ENCODE measurements at places on chromosomes 16 and 17. TPM values are rescaled to one million over a fixed set of nuclear protein-coding genes. Genes with fewer than 3 reads are reported as not detected.

GRCh38 chr17:76696763-76697701 is 13.7 kb downstream of the MXRA7 start:
- H3K27ac ChIP-seq, result peak overlapping the region; percentile 89
- peaks cover 49% of the 10 kb centered on the region for H3K4me1 ChIP-seq
- H3K4me3 ChIP-seq, result no peak overlapping the region

DNA sequence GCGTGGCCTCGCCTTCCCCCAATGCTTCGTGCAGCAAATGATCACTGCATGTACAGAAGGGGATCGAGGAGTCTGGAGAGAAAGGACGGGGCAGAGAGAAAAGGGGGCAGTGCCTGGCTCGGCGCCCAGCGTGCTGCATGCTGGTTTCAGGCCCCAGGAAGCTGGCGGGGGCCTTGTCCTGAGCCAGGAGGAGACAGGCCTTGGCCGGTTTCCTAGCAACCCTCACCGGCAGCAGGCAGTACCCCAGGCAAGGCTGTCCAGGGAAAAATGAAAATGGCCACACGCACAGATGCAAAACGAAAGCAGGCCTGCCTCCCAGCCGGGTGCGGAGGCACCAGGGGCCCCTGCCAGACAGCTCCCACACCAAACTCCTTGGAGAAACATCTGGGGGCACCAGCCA is 126.3 kb downstream of the ZFHX3 start:
- peak; percentile 32 for DNase-seq
- H3K27ac ChIP-seq, result no peak overlapping the region
- H3K4me3 ChIP-seq, result no peak overlapping the region
- 0 out of 2 replicates have a peak, but pooled peaks cover 2% of the 10 kb centered on the region for H3K27me3 ChIP-seq
- H3K4me1 ChIP-seq, result peaks cover 5% of the 10 kb centered on the region

DNA sequence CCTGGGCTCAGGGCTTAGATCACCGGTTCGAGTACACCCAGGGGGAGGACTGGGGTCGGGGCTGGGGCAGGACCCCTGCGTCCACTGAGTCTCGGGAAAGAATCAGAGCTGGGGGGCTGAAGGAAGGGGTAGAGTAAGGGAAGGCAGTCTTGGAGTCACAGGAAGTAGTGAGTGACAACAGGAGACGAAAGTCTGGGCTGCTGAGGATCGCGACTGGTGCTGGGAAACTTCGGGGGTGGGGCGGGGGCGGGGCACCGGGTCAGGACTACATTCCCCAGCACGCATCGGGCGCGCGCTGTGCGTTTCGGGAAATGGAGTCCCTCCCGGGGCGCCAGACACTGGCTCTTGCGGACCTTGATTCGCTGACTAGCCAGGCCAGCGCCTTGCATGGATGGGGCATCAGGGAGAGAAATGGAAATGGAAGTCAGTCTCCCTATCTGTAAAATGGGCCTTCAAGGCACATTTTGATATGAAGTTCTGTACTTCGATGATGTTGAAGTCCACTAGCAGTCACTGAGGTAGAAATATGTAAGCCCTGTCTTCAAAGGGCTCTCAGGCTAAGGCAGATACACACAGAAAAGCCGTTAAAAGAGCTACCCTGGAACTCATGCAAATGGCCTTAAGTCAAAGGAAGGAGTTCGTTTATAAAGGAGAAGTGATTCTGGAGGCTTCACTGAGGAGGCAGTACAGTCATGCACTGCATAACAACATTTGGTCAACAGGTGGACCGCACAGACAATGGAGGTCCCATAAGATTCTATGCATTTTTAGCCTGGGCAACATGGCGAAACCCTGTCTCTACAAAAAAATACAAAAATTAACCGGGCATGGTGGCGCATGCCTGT is 697 bp downstream of the CTF1 start:
- peak overlapping the region; percentile 62 for H3K4me3 ChIP-seq
- DNase-seq, result peak; percentile 87
- peak overlapping the region; percentile 99 for H3K27ac ChIP-seq
- H3K36me3 ChIP-seq, result peaks cover 2% of the 10 kb centered on the region
- peaks cover 25% of the 10 kb centered on the region for H3K4me1 ChIP-seq

DNA sequence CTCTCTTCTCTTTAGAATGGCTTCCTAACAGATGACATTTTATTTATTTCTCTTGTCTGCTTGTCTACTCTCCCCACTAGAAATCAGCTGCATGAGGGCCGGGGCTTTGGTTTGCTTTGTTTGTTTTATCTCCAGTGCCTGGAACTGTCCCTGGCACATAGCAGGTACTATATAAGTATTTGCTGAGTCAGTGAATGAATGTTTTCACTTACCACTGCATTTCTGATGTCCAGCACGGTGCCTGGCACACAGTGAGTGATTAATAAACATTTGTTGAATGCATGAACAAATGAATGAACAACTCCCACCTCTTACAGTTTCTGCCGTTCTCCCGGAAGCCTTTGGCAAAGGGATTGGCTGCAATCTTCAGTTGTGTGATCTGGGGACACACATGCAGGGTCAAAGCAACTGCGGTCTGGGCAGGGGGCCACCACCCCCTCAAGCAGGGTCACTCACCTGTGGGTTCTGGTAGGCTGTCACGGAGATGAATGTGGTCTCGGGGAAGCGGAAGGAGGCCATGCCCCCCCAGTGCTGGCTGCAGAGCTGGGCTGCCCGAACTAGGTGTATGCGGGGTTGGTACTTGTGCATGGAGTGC is 3.4 kb downstream of the TBX6 start:
- DNase-seq, result no peak
- peaks cover 27% of the 10 kb centered on the region for H3K36me3 ChIP-seq
- no peak overlapping the region for H3K4me3 ChIP-seq
- H3K27me3 ChIP-seq, result no peaks in the 10 kb centered on the region

TNP2 gene
- total RNA-seq, result not detected

DNAI2 gene
- not detected for total RNA-seq

PRSS22 gene
- total RNA-seq, result not detected

GP1BA gene
- total RNA-seq, result not detected

RHBDL3 gene
- 0.18 TPM for total RNA-seq

CXCL16 gene
- total RNA-seq, result 0.28 TPM

Measured in IMR-90 (cell line).